ENCODE measurements at places on chromosomes 6 and 20.
A peak's percentile ranks its signal among the peaks of the same experiment; 100 is the strongest.

DNA sequence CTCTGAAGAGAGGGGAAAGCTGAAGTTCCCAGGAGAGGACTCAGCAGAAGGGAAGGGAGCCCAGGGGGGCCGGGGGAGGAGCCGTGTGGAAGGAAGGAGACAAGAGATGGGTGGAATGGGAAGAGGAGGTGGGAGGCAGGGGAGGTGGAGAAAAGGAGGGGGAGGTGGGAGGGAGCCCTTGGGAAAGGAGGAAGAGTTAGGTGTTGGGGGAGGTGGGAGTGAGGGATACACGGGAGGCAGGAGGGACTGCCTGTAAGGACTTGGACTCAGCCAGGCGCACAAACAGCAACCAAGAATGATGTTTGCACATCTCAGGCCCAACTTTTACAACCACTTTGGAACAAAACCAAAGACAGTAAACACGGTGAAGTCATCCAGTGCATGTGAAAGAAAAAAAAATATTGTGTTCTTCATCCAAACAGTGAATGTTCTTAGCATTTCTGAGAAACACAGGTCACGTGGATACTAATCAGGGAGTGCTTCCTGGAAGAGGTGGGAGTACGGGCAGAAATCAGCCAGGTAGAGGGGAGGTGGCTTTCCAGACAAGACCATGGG, 17.4 kb upstream of the LSM14B start:
- no peak for DNase-seq

DNA sequence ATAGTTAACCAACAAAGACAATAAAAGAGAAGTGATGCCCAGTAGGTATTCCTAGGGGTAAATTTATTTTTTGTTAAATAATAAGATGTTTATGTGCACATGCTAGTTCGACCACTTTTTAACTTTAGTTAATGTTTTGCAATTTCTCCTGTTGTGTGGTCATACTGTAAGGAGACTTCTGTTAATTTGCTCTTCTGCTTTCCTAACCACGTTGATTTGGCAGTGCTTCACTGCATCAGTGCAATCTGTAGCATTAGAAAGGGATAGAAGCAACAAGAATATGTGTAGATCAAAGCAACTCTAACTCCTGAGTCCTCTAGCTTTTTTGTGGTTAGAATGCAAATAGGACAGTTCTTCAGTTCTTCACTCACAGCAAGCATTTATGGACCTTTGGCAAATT, 13.9 kb downstream of the MYB start:
- no peak for DNase-seq

GRCh38 chr6:143807103-143807772, 35.9 kb upstream of the LTV1 start:
- DNase-seq: no peak

DNA sequence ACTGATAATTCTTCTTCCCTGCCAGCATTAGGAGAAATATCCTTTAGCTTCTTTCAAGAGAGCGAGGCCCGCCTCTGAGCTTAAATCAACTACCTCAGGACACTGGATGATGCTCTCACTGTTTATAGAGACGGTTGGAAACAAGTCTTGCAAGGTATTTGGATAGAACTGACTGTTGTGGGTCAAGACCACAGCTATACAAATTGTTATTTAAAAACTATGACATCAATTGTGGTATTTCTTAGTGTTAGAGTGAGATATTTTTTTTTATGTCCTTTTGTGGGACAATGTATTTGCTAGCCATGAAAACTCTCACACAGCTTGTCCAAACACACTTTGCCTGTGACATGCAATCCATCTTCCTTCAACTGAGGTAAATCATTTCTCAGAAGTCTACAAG, 136.3 kb upstream of the PHACTR1 start:
- DNase-seq: no peak

DNA sequence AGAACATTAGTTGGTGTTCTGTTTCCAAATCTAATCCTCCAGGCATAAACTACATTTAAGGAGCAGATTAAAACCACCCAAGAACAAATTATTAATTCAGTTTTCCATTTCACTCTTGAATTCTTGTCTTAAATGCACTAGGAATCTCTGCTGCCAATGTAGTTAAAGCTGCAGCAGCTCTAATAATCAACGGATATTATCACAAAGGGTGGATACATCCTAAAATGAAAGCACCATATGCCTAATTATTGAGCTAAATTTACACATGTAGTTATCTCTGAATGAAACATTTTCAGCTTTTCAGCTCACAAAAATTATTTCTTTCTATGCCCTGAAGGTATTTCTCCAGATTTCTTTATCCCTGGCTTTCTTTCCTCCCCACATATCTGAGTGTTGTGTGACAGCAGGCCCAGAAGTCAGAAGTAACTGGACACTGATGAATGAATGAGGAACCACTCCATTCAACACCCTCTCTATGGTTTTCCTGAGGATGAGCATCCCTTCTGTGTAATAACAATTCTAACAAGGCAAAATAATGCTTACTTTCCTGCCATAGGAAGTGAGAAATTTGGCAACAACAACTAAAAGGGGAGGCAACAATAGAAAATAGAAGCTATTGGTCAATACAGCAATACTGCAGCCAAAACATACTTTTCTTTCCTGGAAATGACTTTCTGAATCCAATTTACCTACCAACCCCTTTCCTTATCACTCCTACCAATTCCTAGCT, 14.9 kb downstream of the MAN1A1 start:
- no peak for DNase-seq

- no peak for DNase-seq
Measured at GRCh38 chr6:37277001-37277409, 19.1 kb upstream of the TMEM217 start.

DNA sequence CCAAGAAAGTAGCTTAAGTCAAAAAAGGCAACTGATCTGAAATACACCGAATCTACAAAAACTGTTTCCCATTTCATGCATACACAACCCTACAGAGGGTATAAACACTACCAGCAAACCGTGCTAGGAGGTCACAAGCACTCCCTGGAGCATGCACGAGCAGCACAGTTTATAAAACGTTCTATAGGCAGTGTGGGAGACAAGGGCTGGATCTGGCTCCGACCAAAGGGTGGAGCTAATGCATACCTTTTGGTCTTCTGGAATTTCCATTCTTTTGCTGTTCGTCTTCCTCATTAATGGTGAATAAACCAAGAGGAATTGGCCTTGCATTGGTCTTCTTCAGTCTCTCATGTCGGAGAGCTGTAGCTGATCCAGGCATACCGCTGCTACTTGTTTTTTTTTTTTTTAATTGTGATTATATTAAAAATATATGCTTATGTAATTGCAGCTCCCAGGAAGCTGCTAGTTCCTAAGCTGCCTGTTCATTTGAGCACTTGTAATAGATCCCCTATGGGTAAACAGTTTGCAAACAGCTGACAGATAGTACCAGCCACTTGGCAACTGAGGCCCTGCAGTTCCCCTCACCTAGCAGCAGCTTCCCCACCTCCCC, 24.5 kb downstream of the MAP7 start:
- DNase-seq: no peak

DNA sequence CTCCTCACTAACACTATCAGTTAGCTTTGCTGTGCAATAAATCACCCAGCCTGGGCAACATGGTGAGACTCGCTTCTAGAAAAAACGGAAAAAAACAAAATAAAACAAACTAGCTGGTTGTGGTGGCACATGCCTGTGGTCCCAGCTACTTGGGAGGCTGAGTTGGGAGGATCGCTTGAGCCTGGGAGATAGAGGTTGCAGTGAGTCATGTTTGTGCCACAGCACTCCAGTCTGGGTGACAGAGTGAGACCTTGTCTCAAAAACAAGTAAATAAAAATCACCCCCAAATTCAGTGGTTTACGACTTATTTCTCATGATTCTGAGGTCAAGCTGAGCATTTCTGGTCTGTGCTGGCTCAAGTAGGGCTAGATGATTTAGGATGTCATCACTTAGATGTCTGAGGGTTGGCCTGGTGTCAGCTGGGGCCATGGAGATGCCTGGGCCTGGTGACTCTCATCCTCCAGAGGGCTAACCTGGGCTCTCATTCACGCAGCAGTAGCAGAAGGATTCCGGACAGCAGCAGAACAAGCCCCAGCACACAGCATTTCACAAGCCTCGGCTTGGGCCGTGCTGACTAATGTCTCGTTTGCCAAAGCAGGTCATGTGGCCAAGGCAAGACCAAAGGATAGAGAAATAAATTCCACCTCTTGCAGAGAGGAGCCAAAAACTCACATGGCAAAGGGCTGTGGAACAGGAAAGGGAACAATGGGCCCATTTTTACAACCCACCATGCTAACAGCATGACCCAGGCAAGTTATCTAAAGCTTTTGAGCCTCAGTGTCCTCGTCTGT, 32.5 kb downstream of the MGME1 start:
- DNase-seq: peak; percentile 20

- no peak for DNase-seq
Measured at GRCh38 chr20:16404171-16404570, 169.1 kb downstream of the KIF16B start.

GRCh38 chr6:169225887-169226286, 27.8 kb downstream of the THBS2 start:
- DNase-seq: no peak

GRCh38 chr20:21573259-21573658, 59.4 kb upstream of the NKX2-2 start:
- no peak for DNase-seq

- no peak for DNase-seq
Measured at GRCh38 chr20:2507875-2508630, 662 bp downstream of the ZNF343 start.

- no peak for DNase-seq
Measured at GRCh38 chr6:121816361-121816760, 380.9 kb downstream of the GJA1 start.

DNA sequence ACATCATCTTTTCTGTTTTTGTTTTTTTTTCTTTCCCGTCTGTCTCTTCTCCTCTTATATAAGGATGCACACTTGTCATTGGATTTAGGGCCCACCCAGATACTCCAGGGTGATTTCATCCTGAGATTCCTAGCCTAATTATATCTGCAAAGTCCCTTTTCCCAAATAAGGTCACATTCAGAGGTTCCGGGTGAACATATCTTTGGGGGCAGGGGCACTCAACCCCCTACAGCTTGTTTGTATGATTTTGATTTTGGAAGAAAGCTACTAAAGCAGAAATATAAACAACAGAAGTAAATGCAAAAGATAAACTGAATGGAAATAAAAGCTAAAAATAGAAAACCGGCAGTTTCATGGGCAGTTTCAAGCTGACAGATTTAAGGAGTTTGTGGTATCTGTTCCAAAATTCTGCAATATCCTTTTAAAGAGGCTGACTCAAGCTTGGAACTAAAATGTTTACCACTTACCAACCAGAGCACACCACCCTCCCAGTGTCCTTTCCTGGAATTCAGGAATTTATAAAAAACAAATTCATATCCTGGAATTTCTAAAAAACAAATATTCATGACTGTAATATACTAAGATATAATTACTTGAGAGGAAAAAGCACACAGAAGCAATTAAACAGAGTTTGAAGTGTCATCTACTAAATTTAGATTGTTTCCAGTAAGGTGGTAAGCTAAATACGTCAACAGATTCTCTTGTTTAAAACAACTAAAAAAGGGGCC, 100.0 kb upstream of the CARMIL1 start:
- DNase-seq: peak; percentile 65

- no peak for DNase-seq
Measured at GRCh38 chr20:62413896-62414481, 6.9 kb upstream of the CABLES2 start.

GRCh38 chr6:63516186-63516944, 55.9 kb upstream of the LOC128125822 start:
- no peak for DNase-seq

DNA sequence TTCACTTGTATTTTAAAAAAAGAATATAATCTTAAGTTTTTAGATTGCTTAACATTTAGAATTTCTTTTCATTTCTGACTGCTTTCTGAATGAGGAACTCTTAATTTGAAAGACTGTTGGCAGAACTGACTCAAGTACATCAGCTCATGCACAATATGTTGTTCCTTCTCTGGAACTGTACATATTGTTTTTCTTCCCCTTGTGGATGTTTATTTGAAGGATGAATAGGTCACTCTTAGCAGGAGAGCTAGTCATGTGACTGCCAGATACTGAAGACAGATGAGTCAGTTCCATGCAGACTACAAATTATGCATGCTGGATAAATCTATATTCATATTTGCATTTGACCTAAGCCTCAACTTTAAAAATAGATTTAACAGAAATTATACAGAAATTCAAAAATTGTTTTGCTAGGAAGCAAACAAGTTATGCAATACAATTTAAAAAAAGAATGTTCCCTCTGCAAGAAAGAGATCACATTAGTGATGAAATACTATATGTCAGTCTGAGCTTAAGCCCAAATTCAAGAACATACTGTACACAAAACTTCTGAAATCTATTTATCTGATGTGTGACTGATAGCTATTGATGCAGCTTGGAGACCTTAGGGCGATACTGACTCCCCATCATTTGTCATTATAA, 1274.9 kb upstream of the GJE1 start:
- peak; percentile 78 for DNase-seq

GRCh38 chr6:150881911-150882481, 16.5 kb downstream of the MTHFD1L start:
- peak; percentile 64 for DNase-seq

DNA sequence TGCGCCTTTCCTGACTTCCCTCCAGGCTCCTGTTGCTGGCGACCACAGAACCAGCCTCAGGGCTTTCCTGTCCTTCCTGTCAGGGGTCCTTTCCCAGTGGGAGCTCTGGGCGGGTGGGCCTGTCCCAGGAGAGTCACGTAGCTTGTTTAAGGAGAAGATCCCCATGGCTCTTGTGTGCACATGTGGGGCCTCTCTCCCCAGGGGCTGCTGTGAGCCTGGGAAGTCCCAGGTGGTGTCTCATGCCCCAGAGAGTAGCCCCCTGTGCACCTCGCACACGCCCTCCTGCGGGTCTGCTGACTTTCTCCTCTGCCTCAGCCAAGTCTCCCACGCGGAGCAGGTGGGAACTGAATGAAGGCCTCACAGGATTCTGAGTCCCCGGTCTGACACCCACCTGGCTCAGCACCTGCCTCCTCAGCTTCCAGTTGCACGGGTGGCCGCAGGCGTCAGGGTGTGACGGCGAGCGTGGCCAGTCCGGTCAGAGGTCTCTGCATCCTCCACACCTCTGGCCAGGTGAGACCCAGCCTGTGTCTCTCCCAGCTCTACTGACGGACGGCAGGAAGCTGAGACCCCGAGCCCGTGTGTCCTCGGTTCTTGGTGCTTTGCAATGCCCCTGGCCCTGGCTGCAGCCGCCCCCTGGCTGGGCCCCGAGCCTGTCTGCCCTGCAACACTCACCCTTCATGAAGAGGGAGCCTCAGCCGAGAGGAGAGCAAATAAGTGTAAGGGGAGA, 5.6 kb upstream of the NKAIN4 start:
- DNase-seq: no peak

DNA sequence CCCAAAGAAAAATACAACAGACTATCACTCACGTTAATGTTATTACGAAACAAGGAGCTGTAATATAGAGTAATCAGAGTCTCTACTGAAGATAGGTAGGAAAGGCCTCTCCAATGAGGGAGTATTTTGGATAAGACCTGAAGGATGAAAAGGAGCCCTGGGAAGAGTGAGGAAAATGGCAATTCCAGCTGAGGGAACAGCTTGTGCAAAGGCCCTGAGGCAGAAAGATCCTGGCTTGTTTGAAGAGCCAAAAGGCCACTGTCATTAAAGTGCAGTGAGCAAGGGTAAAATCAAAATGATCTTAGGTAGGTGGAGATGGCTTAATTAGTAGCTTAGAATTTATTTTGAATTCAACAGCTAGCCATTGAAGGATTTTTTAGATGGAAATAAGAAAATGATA, 138.6 kb downstream of the KHDC1L start:
- no peak for DNase-seq

- DNase-seq: no peak
Measured at GRCh38 chr6:44327096-44327495, 13.9 kb upstream of the AARS2 start.
